ENCODE measurements at places on chromosomes 3 and 15.

GRCh38 chr3:128590948-128591347 lies 59.7 kb downstream of the RPN1 start:
- no peak for DNase-seq

DNA sequence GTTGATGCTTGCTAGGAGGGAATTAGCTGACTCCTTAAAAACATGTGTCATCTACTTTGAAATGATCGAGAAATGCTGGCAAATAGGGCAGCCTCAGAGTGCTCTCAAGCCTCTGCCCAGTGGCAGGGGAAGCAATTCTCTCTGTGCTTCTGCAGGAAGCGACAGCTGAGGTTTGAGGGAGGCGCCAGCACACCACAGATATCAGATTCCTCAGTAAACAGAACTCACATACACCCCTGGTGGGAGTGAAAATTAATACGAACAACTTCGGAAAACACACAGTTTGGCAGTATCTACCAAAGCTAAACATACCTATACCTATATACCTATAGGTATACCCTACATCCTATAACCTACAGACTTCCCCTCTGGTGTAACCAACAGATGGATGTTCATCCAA lies 61.3 kb downstream of the NSMCE3 start:
- no peak for DNase-seq

GRCh38 chr3:69443457-69443920 lies 57.6 kb upstream of the FRMD4B start:
- DNase-seq, result no peak

- no peak for DNase-seq
Measured at GRCh38 chr3:169173231-169173630, 490.3 kb downstream of the MECOM start.

DNA sequence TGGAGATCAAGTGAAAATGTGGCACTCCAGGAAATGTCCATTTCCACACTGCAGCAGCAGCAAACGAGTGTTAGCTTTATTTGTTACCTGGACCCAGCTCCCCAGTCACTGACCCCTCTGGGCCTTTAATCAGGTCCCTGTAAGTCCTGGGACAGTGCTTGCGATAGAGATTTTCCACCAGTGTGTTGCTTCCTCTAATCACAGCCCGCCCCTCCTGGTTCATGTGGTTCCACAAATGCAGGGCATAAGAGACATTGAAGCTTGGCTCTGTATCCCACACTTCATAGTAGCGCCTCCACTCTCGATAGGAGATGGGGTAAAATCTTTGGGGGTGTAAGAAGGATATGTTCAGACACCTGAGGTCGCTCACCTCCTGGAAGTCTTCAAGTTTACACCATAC lies 8.0 kb downstream of the A4GNT start:
- no peak for DNase-seq

GRCh38 chr3:35335703-35336102 lies 303.6 kb upstream of the ARPP21 start:
- DNase-seq, result no peak

- DNase-seq, result no peak
Measured at GRCh38 chr3:123401836-123402530, 46.9 kb downstream of the ADCY5 start.

GRCh38 chr3:171309906-171310359 lies 150.3 kb downstream of the TNIK start:
- DNase-seq, result no peak

- DNase-seq, result no peak
Measured at GRCh38 chr3:161905520-161906132, 409.0 kb downstream of the OTOL1 start.

- no peak for DNase-seq
Measured at GRCh38 chr3:88311826-88312225, 162.1 kb downstream of the C3orf38 start.

- DNase-seq, result no peak
Measured at GRCh38 chr3:14941871-14942270, 5.5 kb upstream of the NR2C2 start.

GRCh38 chr3:46749129-46749528 lies 31.5 kb upstream of the PRSS50 start:
- DNase-seq, result no peak

- no peak for DNase-seq
Measured at GRCh38 chr3:66076861-66077470, 38.2 kb upstream of the MAGI1 start.

DNA sequence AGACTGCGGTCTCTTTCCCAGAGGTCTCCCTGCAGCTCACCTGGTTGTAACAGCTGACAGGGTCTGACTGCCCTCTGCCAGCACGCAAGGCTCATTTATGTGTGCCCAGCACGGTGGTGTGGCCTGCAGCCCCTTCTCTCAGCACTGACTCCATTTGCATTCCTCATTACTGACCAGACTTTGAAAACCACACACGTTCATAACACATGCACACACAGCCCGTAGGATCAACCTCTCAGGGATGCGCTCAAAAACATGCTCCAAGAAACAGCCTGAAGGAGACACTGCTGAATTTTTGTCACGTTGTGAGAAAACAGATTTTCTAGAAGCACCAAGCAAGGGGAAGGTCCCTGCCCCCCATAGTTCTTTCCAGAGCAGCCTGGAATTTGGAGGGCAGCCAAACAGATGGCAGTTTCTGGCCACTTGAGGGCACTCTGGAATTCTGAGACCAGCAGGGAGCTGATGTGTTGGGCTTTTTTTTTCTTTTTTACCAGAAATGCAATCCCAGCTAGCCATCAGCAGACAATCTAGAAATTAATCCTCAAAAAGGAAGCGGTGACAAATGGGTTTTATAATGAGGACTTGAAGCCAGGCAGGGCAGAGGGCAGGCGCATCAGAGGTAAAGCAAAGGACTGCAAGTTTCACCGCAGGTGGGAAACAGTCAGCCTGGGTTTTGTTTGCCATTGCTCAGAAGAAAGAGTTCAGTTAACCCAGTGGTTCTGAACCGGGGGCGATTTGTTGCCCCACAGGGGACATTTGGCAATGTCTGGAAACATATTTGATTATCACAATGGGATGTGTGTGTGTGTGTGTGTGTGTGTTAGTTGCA lies 170.5 kb upstream of the PROK2 start:
- DNase-seq, result peak; percentile 82

- DNase-seq, result no peak
Measured at GRCh38 chr3:13857702-13858380, 22.0 kb downstream of the WNT7A start.

- DNase-seq, result no peak
Measured at GRCh38 chr15:40436116-40436891, 4.4 kb upstream of the BAHD1 start.

DNA sequence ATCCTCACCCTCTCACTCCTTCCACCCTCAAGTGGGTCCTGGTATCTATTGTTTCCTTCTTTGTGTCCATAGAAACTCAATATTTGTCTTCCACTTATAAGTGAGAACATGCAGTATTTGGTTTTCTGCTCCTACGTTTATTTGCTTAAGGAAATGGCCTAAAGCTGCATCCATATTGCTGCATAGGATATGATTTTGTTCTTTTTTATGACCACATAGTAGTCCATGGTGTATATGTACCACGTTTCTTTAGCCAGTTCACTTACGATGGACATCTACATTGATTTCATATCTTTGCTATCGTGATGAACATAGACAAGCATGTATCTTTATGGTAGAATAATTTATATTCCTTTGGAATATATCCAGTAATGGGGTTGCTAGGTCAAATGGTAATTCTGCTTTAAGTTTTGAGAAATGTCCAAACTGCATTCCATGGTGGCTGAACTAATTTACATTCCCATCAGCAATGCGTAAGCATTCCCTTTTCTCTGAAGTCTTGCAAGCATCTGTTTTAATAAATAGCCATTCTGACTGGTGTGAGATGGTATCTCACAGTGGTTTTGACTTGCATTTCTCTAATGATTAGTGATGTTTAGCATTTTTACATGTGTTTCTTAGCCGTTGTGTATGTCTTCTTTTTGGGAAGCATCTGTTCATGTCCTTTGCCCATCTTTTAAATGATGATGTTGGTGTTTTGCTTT lies 650.2 kb downstream of the ZNF385D start:
- DNase-seq, result no peak

GRCh38 chr3:194257151-194257621 lies 93.9 kb downstream of the CPN2 start:
- peak; percentile 41 for DNase-seq

DNA sequence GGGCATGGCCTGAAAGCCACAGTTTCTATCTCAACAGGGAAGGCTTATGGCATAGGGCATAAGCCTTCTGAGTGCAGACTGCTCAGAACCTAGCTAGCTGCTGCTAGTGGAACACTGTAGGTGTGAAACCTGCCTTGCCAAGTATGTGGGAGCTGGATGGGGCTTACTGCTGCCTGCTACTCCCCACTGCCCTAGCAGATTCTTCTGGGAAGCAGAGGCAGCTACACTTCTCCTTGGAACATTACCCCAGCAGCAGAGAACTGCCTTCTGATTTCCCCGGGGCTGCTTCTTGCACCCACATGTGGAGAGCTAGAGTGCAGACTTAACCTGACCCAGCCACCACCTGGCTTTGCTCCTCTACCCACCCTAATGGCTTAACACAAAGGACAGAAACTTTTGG lies 215.7 kb downstream of the POLQ start:
- no peak for DNase-seq

- no peak for DNase-seq
Measured at GRCh38 chr3:186060222-186060621, 48.7 kb downstream of the ETV5 start.

- no peak for DNase-seq
Measured at GRCh38 chr15:90860942-90861675, 7.3 kb upstream of the FURIN start.
